ENCODE measurements at places on chromosomes 7 and 10. TPM values are rescaled to one million over a fixed set of nuclear protein-coding genes. Genes with fewer than 3 reads are reported as not detected.

DNA sequence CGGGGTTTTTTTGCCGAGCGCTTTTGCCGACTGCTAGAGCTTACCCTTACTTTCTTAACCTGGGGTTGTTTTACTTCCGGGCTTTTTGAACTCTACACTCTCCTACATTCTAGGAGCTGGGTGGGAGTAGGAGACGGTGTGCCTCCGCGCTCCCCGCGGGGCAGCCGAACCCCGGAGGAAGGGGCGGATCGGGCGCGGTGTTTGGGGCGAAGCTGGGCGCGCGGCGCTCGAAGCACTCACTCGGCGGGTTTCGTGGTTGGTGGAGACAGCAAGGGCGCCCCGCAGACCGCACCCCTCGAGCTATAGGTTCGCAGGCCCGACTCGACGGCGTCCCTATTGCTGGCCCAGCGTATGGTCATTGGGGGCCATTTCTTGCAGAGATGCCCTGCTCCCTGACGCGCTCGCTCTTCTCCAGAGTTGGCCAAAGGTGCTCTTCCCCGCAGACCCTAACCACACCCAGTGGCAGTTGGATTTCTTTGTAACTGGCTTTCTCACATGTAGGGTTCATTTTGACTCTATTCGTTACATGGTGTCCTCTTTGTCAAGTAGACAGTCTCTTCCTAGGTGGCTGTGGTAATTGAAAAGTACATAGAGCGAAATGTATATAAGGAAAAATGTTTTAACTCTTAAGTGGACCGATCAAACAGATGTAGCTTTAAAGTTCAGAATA lies 364 bp downstream of the ZNF518A start:
- H3K4me1 ChIP-seq: peaks cover 13% of the 10 kb centered on the region
- peak overlapping the region; percentile 91 for H3K27ac ChIP-seq
- H3K4me3 ChIP-seq: peak overlapping the region; percentile 70
- H3K27me3 ChIP-seq: peaks cover 35% of the 10 kb centered on the region
- DNase-seq: peak; percentile 78

DNA sequence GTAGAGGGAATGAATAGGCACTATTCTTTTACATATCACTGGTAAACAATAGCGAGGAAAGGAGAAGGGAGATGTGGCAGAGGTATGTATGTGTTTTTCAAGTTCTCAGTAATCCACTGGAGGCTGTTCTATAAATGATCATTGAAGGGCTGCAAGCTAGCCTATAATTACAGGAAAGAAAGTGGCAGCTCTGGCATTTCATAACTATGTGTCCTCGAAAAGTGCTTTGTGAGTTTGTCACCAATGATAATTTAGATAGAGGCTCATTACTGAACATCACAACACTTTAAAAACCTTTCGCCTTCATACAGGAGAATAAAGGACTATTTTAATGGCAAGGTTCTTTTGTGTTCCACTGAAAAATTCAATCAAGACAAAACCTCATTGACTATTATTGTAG lies 235.1 kb downstream of the FOXP2 start:
- H3K4me3 ChIP-seq: no peak overlapping the region
- no peaks in the 10 kb centered on the region for H3K36me3 ChIP-seq
- peaks cover 17% of the 10 kb centered on the region for H3K4me1 ChIP-seq
- H3K27ac ChIP-seq: no peak overlapping the region
- no peaks in the 10 kb centered on the region for H3K27me3 ChIP-seq

GRCh38 chr7:135197343-135197742 lies 14.0 kb downstream of the WDR91 start:
- DNase-seq: no peak
- H3K27me3 ChIP-seq: no peaks in the 10 kb centered on the region
- no peak overlapping the region for H3K27ac ChIP-seq
- no peak overlapping the region for H3K4me3 ChIP-seq
- H3K36me3 ChIP-seq: peaks cover 48% of the 10 kb centered on the region
- H3K4me1 ChIP-seq: no peaks in the 10 kb centered on the region

- DNase-seq: no peak
- H3K27me3 ChIP-seq: no peaks in the 10 kb centered on the region
- H3K4me1 ChIP-seq: no peaks in the 10 kb centered on the region
- no peaks in the 10 kb centered on the region for H3K36me3 ChIP-seq
Observed at GRCh38 chr7:91137153-91137787, 127.0 kb upstream of the FZD1 start.

GRCh38 chr7:17854261-17855047 lies 85.8 kb downstream of the SNX13 start:
- H3K4me1 ChIP-seq: no peaks in the 10 kb centered on the region
- no peak overlapping the region for H3K4me3 ChIP-seq
- DNase-seq: no peak
- no peak overlapping the region for H3K27ac ChIP-seq
- H3K27me3 ChIP-seq: no peaks in the 10 kb centered on the region

- DNase-seq: peak; percentile 30
- no peaks in the 10 kb centered on the region for H3K36me3 ChIP-seq
- no peaks in the 10 kb centered on the region for H3K4me1 ChIP-seq
- H3K4me3 ChIP-seq: no peak overlapping the region
Observed at GRCh38 chr7:155851892-155852291, 39.6 kb upstream of the SHH start.

- H3K36me3 ChIP-seq: no peaks in the 10 kb centered on the region
- H3K27ac ChIP-seq: peak overlapping the region; percentile 94
- H3K4me3 ChIP-seq: peak overlapping the region; percentile 77
- H3K27me3 ChIP-seq: no peaks in the 10 kb centered on the region
- H3K4me1 ChIP-seq: peaks cover 44% of the 10 kb centered on the region
- no peak for DNase-seq
Observed at GRCh38 chr7:151252961-151253711, 4.6 kb upstream of the SMARCD3 start.

DNA sequence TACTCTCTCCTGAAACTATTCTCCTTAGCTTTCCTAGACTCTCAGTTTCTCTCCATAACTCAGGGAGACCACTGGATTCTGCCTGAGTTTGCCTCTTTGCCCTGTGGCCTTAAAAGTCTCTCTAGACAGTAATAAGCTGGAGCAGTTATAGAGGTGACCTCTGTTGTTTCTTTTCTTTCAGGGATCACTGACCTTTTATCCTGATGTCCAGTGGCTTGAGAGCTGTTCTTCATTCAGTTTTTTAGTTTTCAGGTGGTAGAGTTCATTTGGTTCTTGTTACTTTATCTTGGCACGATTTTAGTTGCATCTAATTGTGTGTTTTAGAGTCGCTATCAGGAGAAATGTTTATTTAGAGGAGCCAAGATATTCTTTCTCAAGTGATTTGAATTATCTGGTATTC lies 37.7 kb downstream of the TAX1BP1 start:
- H3K27ac ChIP-seq: no peak overlapping the region
- H3K4me1 ChIP-seq: no peaks in the 10 kb centered on the region
- no peaks in the 10 kb centered on the region for H3K36me3 ChIP-seq
- no peaks in the 10 kb centered on the region for H3K27me3 ChIP-seq
- H3K4me3 ChIP-seq: no peak overlapping the region

DNA sequence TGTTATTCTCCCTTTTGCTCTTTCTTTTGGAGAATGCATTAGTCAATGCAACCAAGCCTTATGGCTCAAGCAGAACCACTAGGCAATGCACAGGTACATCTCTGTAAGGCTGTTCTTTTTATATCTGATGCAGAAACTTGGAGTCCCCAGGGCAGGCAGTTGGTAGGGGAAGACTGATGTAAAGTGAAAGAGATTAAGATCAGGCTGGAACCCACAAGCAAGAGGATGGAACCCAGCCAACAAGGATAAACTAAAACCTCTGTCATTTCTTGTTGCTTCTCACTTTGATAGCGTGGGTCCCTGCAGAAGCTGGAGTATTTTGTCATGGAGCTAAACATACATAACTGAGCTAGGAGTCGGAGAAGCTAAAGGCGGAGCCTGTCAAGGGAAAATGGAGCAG lies 142.9 kb downstream of the GPAM start:
- H3K4me3 ChIP-seq: no peak overlapping the region
- no peaks in the 10 kb centered on the region for H3K27me3 ChIP-seq
- H3K36me3 ChIP-seq: no peaks in the 10 kb centered on the region
- H3K27ac ChIP-seq: no peak overlapping the region
- H3K4me1 ChIP-seq: no peaks in the 10 kb centered on the region
- no peak for DNase-seq

GRCh38 chr7:105987046-105987445 lies 24.0 kb downstream of the CDHR3 start:
- no peaks in the 10 kb centered on the region for H3K27me3 ChIP-seq
- no peaks in the 10 kb centered on the region for H3K36me3 ChIP-seq
- DNase-seq: no peak
- H3K4me1 ChIP-seq: no peaks in the 10 kb centered on the region

GRCh38 chr7:24504040-24504439 lies 69.2 kb upstream of the PALS2 start:
- H3K4me1 ChIP-seq: no peaks in the 10 kb centered on the region
- H3K27me3 ChIP-seq: no peaks in the 10 kb centered on the region
- H3K27ac ChIP-seq: no peak overlapping the region
- H3K36me3 ChIP-seq: no peaks in the 10 kb centered on the region
- no peak overlapping the region for H3K4me3 ChIP-seq

DNA sequence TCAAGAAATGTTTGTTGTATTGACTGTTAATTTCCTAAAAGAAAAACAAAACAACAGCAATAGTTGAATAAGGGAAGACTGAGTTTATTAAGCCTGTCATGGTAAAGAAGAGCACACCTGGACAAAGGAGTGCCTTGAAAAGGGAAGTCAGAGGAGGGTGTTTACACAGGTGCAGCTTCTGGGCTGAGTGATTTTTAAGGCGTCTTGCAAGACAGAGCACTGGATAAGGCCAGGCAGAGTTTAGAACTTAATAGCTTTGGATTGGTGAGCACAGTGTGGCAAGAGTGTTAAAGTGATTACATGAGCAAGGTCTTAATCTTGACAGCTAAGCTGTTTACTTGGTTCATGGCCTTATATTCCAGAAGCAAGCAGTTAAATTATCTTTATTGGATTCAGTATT lies 423.2 kb downstream of the CNTNAP2 start:
- H3K27me3 ChIP-seq: no peaks in the 10 kb centered on the region
- no peak overlapping the region for H3K27ac ChIP-seq
- DNase-seq: no peak
- H3K4me1 ChIP-seq: no peaks in the 10 kb centered on the region

- H3K36me3 ChIP-seq: no peaks in the 10 kb centered on the region
- H3K27ac ChIP-seq: no peak overlapping the region
- H3K4me3 ChIP-seq: no peak overlapping the region
- no peaks in the 10 kb centered on the region for H3K4me1 ChIP-seq
- no peak for DNase-seq
- no peaks in the 10 kb centered on the region for H3K27me3 ChIP-seq
Observed at GRCh38 chr7:91549878-91550277, 285.6 kb downstream of the FZD1 start.

- no peaks in the 10 kb centered on the region for H3K36me3 ChIP-seq
- H3K4me1 ChIP-seq: no peaks in the 10 kb centered on the region
- H3K27ac ChIP-seq: no peak overlapping the region
- DNase-seq: no peak
Observed at GRCh38 chr7:129489491-129489890, 12.8 kb upstream of the SMKR1 start.

DNA sequence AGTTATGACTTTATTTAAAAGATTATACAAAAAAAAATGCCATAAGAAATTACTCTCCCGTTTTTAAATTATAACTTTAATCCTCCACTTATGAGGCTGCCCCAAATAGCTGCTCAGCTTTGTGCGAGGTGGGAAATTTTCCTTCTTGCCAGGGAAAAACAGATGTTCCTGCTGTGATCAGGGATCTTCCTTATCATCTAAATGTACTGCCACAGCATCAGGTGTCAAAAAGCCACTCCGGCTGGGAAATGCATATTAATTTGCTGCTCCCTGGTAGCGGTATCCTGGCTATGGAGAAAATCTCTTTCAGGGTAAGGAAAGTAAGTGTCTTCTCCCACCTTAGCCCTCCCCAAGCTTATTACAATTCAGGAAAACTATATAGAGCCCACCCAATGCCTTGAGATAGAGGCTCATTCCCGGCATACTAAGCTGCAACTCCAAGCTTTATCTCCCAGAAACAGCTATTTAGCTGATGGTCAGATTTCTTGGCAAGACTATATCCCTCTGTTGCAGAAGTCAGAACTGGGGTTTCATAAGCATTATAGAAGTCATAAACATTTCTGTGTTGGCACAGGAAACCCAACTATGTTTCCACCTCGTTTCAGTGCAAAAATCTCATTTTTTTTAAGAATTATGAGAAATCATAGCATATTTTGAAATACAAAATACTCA lies 360.4 kb downstream of the PARD3 start:
- no peaks in the 10 kb centered on the region for H3K27me3 ChIP-seq
- no peaks in the 10 kb centered on the region for H3K36me3 ChIP-seq
- no peak overlapping the region for H3K4me3 ChIP-seq

DNA sequence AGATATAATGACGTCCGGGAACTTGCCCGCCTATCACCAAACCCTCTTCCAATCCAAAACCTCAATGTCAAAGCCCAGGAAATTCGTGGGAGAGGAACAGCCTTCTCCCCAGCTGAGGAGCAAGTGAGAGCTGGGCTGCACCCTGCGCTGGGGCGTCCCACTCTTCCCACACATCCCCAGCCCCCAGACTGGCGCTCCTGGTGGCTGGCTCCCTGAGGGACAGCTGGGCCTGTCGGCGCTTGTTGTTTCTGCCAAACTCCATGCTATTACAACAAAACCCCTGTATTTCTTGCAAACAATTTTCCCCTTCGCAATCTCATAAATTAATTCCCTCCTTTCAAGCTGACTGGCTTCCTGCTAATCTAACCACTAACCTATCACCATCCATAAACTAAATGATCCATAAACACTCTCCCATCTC lies 53.0 kb downstream of the GRID1 start:
- H3K36me3 ChIP-seq: no peaks in the 10 kb centered on the region
- no peak overlapping the region for H3K4me3 ChIP-seq
- no peaks in the 10 kb centered on the region for H3K4me1 ChIP-seq

DNA sequence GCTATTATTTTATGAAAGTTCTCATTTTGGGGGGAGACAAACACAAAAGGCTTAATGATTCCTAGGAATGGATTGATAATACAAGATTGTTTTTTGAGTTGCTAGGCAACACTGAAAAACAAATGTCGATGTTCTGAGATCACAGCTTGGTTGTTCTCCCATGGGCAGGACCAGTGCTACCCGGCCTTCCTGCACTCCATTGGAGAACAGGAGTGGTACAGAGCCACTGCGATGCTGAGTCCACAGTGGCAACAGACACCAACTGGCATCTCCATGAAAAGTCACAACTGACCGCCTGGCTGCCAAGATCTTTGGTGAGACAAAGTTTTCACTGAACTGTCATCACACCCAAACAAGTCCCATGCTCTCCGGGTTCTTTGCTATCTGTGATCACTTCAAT lies 68.9 kb upstream of the NMT2 start:
- no peak for DNase-seq
- peaks cover 6% of the 10 kb centered on the region for H3K4me1 ChIP-seq
- no peak overlapping the region for H3K4me3 ChIP-seq
- no peaks in the 10 kb centered on the region for H3K36me3 ChIP-seq
- no peaks in the 10 kb centered on the region for H3K27me3 ChIP-seq

The FOXP2 gene
- 150 TPM for total RNA-seq

The CRYGN gene
- not detected for total RNA-seq

The HOXA10 gene
- 63.1 TPM for total RNA-seq

The HOXA3 gene
- 9.7 TPM for total RNA-seq

The ZNF365 gene
- total RNA-seq: not detected

The GLUD1 gene
- 135 TPM for total RNA-seq
